T-helper 1 cell (primary cell): ENCODE measurements at places on chromosomes 5 and 9.

- DNase-seq: no peak
These were observed 525.8 kb downstream of the AGTPBP1 start for GRCh38 chr9:85215961-85216360.

GRCh38 chr9:8850914-8851313 is 1051.3 kb upstream of the DMAC1 start:
- no peak for DNase-seq

DNA sequence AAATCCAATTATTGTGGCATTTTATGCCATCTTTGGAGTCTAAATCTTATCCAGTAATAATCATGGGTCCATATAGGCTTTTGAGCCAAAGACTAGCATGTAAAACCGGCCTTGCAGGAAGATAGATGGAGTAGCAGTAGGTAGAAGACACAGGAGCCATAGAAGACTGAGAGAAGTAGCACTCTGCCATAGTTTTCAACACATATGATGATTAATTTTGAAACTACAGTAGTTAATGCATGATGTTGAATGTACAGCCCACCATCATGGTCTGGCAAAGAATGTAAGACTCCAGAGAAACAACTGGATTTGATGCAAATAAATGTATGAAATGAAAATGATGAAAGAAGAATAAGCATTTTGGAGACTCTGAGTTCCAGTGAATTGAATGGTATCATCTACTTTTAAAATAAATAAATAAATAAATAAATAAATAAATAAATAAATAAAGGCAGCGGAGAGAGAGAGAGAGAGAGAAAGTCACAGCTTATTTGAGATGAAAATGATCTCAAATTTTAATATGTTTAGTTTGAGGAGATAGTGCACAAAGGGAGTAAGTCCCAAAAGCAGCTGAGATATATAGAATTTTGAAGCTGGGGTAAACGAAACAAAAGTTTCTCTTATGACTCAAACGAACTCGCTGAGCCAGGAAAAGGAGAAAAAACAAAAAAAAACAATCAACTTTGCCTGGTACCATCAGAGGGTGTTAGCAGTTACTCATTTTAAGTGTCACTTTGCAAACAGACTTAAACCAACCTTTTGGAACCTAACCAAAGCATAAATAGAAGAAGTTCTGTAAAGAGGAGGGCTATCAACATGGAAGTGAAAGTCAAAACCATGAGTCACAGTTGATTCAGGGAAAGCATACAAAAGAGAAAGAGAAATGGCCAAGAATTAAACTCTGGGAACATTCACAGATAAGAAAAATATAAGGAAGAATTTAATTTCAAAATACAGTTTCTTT is 388.7 kb downstream of the CETN3 start:
- DNase-seq: no peak

DNA sequence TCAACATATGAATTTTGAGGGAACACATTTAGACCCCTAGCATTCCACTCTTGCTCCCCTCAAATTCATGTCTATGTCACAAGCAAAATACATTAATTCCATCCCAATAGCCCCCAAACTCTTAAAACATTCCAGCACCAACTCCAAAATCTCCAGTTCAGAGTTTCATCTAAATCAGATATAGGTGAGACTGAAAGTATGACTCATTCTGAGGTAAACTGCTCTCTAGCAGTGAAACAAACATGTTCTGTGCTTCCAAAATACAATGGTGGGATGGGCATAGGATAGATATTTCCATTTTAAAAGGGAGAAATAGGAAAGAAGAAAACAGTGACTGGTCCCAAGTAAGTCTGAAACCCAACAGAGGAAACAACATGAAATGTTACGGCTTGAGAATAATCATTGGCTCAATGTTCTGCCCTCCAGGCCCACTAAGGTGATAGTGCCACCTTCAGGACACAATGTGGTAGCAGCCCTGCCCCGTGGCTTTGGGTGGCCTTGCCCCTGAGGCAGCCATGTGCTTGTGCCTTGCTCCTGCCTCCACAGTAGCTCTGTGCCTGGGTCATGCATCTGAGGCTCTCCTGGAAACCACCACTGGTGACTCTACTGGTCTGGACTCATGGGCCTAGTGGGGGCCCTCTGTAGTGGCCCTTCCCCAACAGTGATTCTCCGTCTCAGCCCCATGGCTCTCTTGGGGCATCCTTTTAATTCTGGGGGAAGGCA is 36.4 kb upstream of the IPPK start:
- no peak for DNase-seq

DNA sequence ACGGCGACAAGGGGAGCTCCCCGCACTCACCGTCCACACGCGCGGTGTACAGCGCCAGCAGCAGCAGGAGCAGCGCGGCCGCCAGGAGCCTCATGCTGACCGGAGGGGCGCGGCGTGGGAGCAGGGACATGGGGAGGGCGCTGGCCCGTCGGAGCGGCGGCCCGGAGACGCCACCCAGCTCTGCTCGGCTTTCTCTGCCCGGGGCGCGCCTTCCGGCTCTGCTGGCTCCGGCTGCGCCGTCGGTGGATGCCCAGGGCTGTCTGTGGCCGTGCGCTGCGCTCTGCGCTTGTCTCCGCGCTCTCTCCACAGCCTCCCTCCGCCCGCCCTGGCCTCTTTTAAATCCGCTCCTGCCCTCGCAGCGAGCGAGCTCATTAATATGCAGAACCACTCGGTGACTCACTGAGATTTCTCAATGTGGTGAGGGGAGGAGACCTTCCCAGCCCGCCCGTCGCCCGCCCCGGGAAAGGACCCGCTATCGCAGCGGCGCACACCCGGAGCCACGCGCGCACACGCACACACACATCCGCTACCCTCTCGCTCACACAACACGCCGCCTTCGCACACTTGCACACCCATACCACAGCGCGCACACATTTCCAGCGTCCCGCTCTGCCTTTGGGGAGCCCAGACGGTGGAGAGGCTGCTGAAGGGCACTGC is at the start of gene CXCL14:
TSS of gene CXCL14 (minus strand) at position 307 of the 657 bp plus-strand sequence. CDS start at position 94, 213 bp downstream.
- DNase-seq: no peak

DNA sequence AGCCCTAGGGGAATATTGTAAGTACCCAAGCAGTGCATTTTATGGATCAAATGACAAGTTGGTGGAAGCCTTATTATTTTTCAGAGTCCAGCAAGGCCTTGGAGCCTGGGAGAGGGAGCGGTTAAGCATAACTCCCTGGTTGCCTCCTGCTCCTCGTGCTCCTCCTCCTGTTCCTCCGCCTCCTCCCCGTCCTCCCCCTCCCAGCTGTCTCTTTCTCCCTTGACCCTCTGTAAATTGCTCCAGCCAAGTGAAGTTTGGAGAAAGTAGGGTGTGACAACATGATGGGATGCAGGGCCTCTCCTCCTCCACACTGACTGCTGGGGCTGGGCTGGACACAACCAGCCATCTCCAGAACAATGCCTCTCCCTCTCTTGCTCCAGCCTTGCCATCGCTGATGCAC is 586.9 kb downstream of the CCDC171 start:
- DNase-seq: no peak

GRCh38 chr5:21236104-21236503 is 1248.1 kb upstream of the CDH18 start:
- no peak for DNase-seq

DNA sequence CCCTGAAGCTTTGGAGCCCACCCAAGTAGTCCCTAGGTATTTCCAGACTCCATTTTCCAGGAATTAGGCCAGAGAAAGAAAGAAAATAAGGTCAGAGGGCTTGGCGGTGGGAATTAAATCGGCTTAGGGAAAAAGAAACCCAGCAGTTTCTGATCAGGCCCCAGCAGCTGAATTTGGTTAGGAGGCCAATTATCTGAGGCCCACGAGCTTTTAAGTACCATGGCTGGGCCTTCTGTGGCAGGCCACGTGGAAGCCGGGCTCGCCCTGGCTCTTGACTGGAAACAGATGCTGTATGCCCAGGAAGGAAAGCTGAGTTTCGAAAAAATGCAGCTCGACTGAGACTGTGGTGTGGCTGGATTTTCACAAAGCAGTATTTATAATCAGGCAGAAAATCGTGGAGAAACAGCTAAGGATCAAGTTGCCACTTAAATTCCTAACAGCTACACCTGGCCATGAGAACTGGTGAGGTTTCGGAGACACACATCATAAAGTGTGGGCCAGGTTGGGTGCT is 75.1 kb upstream of the PANK3 start:
- no peak for DNase-seq

- no peak for DNase-seq
These were observed 58.2 kb upstream of the RXRA start for GRCh38 chr9:134267881-134268724.

DNA sequence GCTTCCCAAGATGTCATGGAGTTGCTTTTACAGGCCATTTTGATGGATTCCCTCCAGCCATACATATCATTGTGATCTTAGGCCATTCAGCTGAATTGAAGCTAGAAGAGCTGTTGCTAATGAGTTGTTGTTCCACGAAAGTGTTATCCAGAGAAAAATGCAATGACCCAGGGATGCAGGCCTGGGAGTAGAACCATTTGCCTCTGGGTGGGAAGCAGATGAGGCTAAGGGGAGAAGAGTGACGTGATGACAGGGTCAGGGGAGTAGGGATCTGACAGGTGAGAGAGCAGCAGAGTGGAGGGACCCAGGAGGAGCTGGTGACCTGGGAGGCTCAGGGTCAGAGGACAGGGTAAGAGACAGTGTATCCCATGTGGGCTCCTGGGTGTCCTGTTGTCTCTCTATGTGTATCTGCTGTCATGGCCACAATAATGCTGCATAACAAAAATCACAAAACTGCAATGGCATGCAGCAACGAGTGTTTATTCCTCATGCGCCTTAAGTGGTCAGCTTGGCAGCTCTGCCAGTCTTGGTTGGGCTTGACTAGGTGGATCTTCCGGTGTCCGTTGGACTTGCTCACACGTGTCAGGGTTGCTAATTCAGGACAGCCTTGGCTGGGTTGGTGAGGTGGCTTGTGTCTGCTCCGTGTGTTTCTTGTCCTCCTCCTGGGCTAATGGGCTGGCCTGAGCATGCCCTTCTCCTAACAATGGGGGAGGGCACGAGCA is 90.6 kb downstream of the LIFR start:
- no peak for DNase-seq

DNA sequence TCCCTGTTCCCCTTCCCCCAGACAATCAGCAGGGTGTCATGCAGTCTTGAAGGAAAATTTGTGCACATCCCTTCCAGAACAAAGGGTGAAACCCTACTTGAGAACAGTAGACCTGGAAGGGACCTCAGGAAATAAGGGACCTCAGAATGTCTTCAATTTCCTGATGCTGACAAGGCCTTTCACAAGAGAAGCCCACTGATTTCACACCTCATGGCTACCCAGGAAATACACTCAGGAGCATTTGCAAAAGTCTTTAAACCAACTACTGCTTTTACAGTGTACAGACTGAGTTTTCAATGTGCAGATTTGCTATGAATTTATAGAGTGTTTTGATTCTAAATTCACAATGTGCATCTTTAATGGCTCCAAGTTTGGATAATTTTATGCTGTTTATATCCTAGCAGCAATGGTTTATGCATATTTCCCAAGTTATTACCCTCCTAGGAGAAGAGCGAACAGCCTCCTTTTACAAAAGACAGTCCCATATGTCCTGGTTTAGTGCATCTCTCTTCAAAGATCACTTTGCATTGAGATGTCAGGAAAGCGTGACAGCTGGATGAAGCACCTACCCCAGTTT is 74.8 kb downstream of the GALNT10 start:
- no peak for DNase-seq

GRCh38 chr9:135343136-135343535 is 136.4 kb upstream of the PPP1R26 start:
- no peak for DNase-seq

- no peak for DNase-seq
These were observed 58.3 kb downstream of the TRIO start for GRCh38 chr5:14201325-14202045.

DNA sequence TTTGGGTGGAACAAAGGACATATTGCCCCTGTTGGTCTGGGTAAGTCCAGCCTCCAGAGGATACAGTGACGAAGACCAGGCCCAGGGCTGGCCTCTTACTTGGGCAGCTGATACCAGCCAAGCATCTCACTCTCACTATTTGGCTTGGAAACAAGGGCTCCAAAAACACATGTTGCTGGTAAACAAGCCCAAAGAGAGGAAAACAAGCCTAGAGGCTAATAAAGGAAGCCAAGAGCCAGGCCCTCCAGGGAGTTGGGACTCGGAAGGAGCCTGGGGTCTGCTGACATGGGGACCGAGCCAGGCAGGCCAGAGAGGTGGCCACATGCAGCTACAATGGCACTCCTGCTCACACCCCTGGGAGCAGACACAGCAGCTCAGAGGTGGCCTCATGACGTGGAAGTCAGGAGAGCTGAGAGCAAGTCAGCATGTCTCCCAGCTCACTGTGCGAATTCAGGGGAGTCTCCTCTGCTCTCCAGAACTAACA is 5.7 kb downstream of the SPARC start:
- no peak for DNase-seq

DNA sequence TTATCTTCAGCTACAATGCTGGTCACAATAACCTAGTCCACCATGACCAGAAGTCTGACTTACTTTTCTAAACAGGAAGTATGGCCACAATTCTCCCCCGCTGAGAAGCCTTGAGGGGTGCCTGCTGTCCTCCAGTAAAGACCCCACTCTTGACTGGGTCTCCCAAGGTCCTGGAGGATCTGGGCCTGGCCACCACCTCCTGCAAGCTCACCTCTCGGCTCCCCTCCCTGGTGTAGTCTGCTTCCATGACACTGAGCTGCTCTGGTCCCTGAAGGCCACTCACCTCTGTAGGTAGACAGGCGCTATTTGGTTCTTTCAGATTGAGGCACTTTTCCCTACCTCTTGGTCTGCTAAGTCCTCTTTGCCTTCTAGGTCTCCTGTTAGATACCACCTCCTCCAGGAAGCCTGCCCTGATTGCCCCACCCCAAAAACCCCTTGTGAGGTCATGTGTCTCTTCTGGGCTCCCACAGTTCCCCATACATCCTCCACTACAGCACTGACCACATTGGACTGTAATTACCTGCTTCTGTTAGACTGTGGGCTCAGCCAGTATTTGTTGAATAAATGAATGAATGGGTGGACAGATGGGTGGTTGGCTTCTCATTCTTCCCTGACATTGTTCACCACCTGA is 62.6 kb upstream of the IER5L start:
- no peak for DNase-seq

- no peak for DNase-seq
These were observed 526.2 kb upstream of the ST8SIA4 start for GRCh38 chr5:101429241-101429640.

- DNase-seq: no peak
These were observed 69.9 kb upstream of the PLPP1 start for GRCh38 chr5:55604611-55605067.

- no peak for DNase-seq
These were observed 231.9 kb downstream of the MAST4 start for GRCh38 chr5:66828046-66828547.

DNA sequence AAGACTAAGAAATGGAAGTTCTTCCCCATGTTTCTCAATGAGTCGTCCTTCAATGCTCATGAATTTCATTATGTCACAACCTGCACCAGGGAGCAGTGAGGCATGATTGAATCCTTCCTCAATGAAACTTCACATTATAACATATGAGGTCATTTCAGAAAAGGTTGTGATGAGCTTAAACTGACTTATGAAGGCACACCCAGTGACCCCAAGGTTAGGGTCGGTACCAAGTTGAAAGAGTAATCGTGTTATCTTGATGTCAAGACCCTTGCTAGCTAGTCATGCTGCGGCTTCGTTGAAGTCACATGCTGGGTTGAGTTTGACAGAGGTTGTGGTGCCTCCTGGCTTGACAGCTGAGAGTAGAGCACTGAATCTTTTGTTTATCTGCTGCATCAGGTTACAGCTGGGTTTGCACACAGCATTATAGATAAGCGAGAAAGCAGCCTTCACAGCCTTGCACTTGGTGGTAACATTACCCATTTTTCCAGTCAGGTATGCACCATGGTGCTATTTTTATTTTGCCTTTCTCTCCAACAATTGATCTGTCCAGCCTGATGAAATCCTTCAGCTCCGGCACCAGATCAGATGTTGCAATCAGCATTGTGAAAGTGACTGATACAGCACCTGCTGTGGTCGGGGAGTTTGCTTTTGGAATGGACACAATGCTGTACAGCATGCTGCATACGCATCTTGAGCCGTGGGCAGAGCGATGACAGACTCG is 133.2 kb downstream of the ERCC6L2 start:
- no peak for DNase-seq
